Midbrain (tissue), 1 donor: ENCODE measurements at places on chromosomes 5 and 9.

- no peak for DNase-seq
Observed at GRCh38 chr9:90724880-90725279, 76.7 kb upstream of the SYK start.

GRCh38 chr9:86580688-86581087 is 226.5 kb upstream of the TUT7 start:
- DNase-seq, result no peak

GRCh38 chr5:114419067-114419388 is 57.2 kb downstream of the KCNN2 start:
- no peak for DNase-seq

GRCh38 chr5:1294206-1294834 is 548 bp downstream of the TERT start:
- no peak for DNase-seq

DNA sequence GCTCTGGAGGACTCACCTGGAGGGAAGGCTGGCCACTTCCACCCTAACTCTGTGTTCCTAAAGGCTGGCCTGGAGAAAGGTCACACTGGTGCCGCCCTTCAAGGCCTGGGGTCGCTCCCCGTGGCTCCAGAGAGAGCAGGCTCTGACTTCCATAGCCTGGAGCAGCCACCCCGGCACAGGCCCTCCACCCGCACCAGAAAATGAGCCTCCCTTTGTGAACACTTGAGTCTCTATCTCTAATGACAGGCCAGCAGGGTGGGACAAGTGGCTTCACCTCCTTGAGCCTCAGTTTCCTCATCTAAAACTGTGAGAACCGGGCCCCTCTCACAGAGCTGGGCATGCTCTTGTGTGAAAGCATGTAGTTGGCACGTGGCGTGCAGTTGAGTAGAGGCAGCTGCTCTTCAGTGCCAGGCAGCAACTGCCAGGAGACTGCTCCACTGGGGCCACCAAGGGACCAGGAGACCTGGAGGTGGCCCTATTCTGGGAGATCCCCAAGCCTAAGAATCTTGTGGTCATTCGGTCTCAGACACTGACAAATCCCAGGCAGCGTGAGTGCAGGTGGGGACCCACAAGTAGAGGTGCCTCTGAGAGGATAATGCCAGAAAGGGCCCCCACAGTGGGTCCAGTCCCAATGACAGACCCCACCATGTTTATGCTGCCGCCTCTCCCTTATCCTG is 56.7 kb upstream of the GARNL3 start:
- DNase-seq, result no peak

GRCh38 chr5:154722936-154723335 is 32.2 kb upstream of the LARP1 start:
- no peak for DNase-seq

- no peak for DNase-seq
Observed at GRCh38 chr5:55538661-55539060, 3.9 kb upstream of the PLPP1 start.

DNA sequence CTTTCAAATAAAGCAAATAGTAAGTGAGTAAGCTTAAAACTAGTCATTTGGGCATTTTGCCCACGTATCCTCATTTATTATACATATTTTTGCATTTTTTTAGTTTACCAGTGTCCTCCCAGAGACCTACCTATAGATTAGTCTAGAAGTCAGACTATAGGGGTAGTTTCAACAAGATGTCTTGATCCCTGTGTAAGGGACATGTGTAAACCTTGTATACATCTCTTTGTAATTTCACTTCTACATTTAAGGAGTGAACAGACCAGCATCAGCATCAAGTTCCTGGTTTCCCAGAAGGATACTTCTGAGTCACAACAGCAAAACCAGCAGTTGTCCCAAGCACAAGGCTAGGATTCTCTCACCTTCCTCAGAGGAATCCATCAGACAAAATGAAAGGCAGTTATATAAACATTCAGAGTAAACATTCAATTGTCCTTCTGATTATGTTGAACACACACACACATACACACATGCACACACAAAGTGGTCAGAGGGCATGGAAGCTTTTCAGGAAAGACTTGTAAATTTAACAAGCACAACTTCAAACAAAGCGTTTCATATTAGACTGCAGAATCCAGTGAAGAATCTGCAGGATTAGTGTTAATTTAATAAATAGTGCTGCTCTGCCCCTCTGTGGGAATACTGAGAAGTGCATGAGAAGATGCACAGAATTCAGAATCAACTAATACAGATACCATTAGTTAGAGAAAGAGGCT is 55.4 kb downstream of the HINT1 start:
- DNase-seq, result peak; percentile 78
